ENCODE measurements at places on chromosomes 6 and 20. TPM values are rescaled to one million over a fixed set of nuclear protein-coding genes. Genes with fewer than 3 reads are reported as not detected.
A peak's percentile ranks its signal among the peaks of the same experiment; 100 is the strongest.

Gene NNAT
- not detected for total RNA-seq

Gene VWA7
- 21.5 TPM for total RNA-seq

Gene KIAA0408
- 0.51 TPM for total RNA-seq

Gene COL10A1
- 3.3 TPM for total RNA-seq

Gene POPDC3
- 35.1 TPM for total RNA-seq

Gene SNPH
- total RNA-seq = 6.9 TPM

Gene SOBP
- total RNA-seq = 28.7 TPM

Gene BANF2
- not detected for total RNA-seq

Gene SLC16A10
- total RNA-seq = 5.0 TPM

Gene RAET1E
- total RNA-seq = not detected

Gene ACOT13
- 40.5 TPM for total RNA-seq

Gene TXLNB
- total RNA-seq = 135 TPM

DNA sequence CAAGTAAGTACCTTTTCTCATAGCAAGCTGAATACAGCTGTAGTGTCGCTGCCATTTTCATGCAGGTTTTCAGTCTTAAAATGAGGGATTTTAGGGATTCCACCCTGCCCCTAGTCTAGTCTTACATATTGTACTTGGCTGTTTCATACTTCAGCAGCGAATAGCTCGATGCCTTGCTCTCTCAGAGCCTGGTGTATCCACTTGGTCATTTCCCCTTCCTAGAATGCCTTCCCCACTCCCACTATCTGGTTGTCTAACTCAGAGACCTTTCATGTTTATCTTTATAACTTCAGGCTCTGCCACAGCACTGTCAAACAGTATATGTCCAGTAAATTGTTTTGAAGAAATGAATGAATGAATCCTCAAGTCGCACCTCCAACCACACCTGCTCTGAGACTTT is 21.1 kb upstream of the IPCEF1 start:
- DNase-seq = no peak

- no peak for DNase-seq
Observed at GRCh38 chr6:38502423-38502822, 137.3 kb downstream of the BTBD9 start.

DNA sequence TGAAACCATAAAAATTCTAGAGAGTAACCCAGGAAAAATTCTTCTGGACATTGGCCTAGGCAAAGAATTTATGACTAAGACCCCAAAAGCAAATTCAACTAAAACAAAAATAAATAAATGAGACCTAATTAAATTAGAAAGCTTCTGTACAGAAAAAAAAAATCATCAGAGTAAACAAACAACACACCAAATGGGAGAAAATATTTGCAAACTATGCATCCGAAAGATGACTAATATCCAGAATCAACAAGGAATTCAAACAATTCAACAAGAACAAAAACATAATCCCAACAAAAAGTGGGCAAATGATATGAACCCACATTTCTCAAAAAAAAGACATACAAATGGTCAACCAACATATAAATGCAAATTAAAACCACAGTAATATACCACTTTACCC is 242.6 kb upstream of the CDYL start:
- no peak for DNase-seq

- DNase-seq = no peak
Observed at GRCh38 chr20:40646361-40646760, 42.7 kb downstream of the MAFB start.

DNA sequence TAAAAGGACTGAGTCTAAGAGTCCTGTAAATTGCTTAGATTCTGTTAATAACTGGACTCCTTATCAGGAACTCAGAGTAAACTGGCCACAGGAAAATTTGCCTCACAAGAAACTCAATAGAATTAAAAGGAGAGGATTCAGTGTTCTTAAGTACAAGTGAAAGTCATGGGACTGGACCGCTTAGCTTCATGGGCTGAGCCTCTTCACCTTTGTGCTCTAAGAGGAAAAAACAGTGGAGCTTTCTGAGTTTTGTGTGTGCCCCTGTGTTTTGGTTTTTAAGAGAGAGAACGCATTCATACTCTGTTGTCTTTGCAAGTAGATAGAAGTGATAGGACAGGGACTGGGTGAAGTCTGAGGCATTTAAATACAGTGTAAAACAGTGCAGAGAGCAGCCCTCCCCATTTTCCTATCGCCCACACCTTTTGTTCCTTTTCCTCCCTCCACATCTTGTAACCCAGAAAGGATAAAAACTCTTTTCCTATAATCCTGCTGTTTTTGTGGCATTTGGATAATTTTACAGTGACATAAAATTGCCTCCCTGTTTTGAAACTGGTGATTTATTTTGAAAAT is 49.6 kb downstream of the FOXO3 start:
- no peak for DNase-seq

- no peak for DNase-seq
Observed at GRCh38 chr20:17419479-17420041, 111.6 kb downstream of the BFSP1 start.

- no peak for DNase-seq
Observed at GRCh38 chr6:145602726-145603326, 132.5 kb downstream of the EPM2A start.

DNA sequence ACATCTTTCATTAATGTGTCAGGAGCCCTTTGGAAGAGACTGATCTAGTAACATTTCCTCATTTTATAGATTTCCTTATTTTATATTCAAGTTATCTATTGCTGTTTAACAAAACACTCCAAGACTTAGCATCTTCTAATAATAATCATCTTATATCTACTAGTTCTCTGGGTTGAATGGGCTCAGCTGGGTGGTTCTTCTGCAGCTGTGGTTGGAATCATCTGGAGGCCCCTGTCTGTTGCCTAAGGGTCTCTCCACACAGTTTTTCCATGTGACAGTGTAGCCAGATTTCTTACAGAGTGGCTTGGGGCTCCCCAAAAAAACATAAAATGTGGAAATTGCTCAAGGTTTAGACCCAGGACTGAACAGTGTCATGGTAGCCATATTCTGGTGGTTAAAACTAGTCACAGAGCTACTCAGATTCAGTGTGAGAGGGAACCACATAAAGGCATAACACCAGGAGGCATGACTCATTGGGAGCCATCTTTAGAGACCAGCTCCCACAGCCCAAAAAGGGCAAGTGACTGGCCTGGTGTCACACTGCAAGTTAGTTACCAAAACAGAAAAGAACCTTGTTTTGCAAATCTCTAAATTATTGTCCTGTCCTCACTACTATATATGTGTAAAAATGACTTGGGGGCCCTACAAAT is 11.5 kb downstream of the SLC2A10 start:
- DNase-seq = no peak

- DNase-seq = no peak
Observed at GRCh38 chr6:89930789-89931188, 36.5 kb downstream of the GJA10 start.

DNA sequence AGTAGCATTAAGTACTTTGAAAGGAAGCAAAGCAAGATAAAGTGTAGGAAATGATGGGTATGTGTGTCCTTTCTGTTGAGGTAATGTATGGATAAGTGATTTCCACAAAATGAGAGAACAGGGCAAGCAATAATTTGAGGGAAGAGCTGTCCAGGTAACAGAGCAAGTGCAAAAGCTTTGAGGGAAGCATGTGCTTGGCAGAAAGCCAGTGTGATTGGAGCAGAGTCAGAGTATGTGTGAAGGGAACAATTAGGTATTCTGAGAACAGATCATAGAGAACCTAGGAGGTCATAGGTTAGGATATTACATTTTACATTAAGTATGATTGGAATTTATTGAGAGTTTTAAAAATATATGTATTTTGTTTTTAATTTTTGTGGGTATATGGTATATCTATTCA is 30.2 kb upstream of the MAN1A1 start:
- DNase-seq = no peak

DNA sequence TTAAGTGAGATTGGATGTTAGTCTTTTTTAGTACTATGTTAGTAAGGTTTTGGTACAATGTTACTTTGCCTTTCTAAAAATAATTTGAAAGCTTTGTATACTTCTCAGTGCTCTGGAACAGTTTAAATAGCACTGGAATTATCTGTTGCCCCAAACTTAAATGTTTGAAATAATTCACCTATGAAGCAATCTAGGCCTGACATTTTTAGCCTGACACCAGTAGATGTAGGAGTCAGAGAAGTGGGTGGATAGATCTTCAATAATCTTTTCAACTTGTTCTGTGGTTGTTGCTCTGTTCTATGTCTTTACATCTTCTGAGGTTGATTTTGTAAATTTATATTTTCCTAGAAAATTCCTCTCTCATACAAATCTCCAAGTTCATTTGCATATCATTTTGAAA is 103.1 kb upstream of the ADGRF1 start:
- no peak for DNase-seq

DNA sequence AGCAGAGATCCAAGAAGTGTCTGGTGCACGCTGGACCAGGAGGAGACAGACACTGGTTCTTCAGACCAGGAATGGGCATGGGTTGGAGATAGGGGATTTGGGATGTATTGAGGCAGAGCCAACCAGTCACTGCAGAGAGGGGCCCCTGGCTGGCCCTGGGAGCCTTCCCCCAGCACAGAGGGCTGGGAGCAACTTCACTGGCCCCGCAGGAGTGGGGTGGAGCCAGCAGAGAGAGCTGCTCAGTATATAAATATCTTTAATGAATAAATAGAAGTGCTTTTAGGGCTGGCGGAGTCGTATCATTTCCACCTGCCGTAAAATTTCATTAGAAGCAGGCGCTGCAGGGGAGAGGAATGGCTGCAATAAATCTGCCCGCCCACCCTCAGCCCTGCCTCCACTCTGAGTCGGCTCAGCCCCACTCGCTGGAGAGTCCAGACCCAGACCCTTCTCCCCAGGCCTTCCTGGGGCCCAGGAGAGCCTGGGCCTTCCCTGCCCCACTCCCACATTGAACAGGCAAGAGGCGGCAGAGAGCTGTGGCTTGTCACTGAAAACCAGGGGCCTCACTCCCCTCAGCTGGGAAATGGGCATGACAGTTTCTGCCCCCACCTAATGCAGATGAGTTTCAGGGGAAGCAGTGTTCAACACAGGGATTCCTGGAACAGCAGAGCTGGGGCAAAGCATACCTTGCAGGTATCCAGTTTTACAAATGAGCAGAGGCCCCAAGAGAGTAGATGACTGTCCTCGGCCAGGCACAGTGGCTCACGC is 23.9 kb upstream of the VSTM2L start:
- DNase-seq = no peak

DNA sequence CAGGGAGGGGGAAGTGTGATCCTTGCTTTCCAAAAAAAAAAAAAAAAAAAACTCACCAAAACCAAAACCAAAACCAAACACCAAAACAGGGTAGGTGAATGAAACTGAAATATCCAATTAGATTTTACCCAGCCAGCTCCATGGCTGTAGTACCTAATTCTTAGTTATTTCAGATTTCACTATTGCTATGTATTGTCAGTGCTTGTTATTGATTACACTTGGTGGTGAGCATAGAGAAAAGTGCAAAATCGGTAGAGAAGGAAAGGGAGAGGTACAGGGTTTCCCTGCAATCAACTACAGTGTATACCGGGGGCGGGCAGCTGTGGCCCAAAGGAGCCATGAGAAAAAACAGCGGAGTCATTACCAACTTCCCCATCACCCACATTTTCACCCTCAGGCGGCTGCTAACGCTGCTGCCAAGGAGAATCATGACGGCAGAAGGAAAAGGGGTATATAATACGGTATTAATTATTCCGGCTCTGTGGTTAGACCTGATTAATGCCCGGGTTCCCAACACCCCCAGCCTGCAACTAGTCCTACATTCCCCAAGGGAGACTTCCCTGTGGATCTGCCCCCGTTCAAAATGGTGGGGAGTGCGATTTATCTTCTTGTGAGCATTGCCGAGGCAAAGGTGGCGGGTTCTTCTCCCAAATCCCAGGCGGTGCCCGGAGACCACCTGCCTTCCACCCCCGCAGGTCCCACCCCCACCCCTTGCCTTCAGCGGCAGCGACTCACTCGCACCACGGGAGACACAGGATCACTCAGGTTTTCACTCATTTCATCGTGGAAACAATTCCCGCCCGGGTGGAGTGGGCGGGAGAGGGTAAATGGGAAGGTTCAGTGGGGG is at the start of gene C6orf62:
Gene C6orf62 (minus strand): TSS at position 30 of the 847 bp plus-strand sequence. CDS start 486 bp downstream, outside the sequence.
- DNase-seq = peak; percentile 79

GRCh38 chr6:108638993-108639392 is 78.3 kb downstream of the FOXO3 start:
- DNase-seq = no peak

- no peak for DNase-seq
Observed at GRCh38 chr20:56439771-56440291, 27.8 kb downstream of the CASS4 start.

DNA sequence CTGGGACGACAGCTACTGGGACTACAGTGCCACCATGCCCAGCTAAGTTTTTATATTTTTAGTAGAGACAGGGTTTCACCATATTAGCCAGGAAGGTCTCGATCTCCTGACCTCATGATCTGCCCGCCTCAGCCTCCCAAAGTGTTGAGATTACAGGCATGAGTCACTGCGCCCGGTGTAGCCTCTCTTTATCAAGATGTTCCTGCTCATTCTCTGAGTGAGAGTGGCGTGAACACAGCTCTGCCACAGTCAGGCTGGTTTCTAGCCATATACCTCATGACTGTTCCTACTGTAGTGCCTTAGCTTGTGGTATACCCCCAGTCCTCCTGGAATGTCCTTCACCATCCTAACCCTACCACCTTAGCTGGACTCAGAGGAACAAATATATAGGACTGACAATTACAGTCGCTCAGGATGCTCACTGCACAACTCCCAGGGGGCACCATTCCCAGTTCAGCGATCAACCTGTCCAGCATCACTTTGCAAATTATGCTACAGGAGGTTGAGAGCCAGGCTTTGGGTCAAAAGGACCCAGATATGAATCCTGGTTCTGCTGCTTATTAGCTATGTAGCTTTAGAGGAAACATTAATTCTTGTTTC is 86.3 kb downstream of the CHMP4B start:
- no peak for DNase-seq

DNA sequence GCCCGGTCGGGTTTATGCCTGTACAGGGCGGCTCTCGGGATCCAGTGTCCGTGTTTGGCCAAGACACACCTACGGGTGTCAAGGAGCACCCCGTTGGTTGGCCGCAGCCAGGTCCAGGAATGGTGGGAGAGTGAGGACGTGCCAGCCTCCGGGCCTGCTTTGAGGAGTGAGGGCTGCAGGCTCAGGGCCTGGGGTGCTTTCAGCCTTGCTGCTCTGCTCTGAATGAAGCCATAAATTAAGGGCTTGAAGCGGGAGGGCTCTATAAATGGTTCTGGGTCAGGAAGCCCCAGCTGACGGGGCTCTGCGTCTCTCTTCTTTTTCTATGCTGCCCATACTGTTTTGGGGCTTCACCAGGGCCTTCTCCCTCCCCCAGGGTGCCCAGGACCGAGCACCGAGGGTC is 15.1 kb downstream of the GATA5 start:
- DNase-seq = no peak

GRCh38 chr6:110877569-110877968 is 3.0 kb downstream of the AMD1 start:
- no peak for DNase-seq

GRCh38 chr20:51871943-51872342 is 69.6 kb upstream of the SALL4 start:
- no peak for DNase-seq
